ENCODE measurements at places on chromosomes 16 and 17.

GRCh38 chr17:37475731-37476420 lies 13.8 kb upstream of the DUSP14 start:
- DNase-seq, result no peak

GRCh38 chr17:17492085-17492484 lies 4.1 kb downstream of the RASD1 start:
- no peak for DNase-seq

DNA sequence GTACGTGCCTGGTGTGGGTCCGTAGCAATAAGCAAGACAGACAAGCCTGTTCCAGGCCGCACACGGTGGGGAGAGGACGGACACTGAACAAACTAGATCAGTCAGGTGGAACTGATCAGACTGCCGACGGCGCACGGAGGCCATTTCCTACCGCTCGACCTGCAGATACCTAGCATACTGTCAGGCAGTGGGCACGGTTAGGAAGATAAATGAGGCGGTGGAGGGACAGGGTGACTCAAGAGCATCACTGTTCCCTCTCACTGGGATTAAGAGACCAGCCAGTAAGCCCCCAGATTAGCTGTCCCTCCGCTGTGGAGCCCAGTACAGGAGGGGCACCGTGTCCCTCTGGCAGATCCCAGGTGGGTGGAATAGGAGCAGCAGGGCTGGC lies 4.8 kb downstream of the AANAT start:
- no peak for DNase-seq

GRCh38 chr17:57195785-57196460 lies 60.4 kb upstream of the MSI2 start:
- DNase-seq, result peak; percentile 39

DNA sequence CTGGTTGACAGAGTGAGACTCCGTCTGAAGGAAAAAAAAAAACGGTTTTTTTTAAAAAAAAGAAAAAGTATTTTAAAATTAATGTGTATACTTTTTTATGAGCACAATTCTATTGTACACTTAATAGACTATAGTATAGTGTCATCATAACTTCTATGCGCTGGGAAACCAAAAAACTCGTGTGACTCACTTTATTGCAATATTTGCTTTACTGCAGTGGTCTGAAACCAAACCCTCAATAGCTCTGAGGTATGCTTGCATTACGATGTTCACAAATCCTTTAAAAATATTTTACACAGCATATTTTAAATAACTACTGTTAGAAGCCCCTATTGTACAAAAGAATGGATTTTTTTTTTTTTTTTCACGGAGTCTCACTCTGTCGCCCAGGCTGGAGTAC lies 12.4 kb upstream of the MAP2K6 start:
- DNase-seq, result no peak

DNA sequence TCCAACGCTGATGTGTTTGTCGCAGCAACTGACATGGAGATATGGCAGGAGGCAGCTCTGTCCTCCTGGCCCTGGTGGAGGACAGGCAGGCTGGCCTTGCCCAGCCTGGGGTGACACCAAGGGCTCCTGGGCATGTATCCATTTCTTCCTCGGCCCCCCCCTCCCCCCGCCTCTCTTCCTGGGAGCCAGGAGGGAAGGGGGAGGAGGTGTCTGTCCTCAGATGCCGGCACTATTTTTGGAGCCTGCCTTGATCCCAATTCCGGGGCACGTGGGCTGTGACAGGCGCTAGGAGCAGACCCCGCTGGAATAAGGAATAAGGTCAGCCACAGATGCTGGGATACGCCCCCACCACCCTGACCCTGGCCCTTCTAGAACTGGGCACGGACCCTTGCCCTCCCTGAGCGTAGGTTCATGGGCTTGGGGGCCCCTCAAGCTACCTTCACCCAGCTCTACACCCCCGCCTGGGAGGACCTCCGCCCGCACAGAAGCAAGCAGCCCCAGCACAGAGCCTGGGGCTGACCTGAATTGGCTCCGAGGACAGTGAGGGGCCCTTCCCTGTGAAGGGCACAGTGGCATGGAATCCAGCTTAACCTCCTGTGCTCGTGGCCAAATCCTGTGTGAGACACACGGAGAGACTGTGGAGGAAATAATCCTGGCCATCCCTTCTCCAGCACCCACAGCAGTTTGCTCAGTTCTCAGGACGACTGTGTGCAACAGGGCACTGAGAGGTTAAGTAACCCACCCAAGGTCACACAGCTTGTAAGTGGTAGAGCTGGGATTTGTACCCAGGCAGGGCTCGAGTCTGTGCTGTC lies 24.1 kb downstream of the SEC14L5 start:
- no peak for DNase-seq

- no peak for DNase-seq
Measured at GRCh38 chr16:30539000-30539964, 4.6 kb upstream of the ZNF747 start.

- DNase-seq, result no peak
Measured at GRCh38 chr16:7505495-7505894, 172.8 kb downstream of the RBFOX1 start.

DNA sequence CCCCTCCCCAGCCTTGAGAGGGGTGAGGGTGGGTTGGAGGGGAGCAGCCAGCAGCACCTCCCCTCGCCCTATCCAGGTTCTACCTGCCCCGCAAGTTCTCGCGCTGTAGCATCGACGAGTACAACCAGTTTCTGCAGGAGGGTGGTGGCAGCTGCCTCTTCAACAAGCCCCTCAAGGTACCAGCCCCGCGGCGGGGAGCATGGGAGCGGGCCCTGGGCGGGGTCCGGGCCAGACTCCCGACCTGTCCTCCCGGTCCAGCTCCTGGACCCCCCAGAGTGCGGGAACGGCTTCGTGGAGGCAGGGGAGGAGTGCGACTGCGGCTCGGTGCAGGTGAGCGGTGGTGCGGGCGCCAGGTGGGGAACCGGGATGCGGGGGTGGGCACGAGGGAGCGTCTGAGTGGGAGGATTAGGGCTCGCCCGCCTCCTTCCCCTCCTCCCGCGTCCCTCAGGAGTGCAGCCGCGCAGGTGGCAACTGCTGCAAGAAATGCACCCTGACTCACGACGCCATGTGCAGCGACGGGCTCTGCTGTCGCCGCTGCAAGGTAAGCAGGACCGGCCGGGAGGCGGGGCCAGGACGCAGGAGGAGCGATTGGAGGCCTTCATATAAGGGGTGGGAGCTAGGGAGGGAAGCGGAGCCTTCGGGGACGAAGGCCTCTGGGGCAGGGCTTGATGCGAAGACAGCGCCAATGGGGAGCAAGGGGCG lies 16.5 kb downstream of the ADAM11 start:
- DNase-seq, result peak; percentile 98

- DNase-seq, result no peak
Measured at GRCh38 chr16:29779474-29779873, 1.4 kb downstream of the ZG16 start.

DNA sequence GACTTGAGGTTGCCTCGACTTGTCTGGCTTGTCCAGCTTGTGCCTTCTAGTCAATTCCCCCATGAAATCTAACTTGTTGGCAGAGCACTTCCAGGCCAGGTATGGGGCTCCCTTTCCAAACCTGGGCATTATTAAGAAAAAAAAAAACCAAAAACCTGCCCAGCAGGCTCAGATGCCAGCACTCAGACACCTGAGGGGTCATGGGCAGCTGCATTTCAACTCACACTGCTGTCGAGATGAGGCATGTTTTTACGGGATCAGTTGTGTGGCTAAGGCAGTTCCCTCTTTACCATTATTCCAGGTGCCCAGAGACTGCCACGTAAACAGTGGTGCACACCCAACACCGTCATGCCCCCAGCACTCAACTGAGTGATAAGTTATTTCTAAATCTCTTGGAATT lies 17.8 kb downstream of the TMEM11 start:
- DNase-seq, result no peak

DNA sequence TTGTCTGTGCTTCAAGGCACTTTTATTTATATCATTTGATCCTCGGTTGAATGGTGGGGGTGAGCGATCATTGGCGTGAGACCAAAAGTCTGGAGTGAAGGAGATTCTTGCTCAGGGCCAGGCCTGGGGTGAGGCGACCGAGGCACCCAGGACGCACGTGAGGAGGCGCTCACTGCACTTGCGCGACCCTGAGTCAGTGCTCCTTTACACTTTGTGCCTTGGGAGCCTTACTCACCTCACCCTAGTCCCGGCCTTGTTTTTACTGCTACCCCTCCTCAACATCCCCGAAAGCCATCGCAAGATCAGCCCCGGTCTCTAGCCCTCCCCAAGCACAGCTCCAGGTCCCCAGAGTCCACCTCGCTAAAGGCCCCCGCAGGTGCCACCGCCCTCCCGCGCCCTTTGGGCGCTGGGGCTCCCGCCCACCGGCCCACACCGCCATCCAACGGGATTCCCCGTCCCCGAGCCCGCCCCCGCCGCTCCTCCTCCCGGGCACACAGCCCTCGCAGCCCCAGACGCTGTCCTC lies 496 bp downstream of the EZH1 start:
- DNase-seq, result peak; percentile 62

DNA sequence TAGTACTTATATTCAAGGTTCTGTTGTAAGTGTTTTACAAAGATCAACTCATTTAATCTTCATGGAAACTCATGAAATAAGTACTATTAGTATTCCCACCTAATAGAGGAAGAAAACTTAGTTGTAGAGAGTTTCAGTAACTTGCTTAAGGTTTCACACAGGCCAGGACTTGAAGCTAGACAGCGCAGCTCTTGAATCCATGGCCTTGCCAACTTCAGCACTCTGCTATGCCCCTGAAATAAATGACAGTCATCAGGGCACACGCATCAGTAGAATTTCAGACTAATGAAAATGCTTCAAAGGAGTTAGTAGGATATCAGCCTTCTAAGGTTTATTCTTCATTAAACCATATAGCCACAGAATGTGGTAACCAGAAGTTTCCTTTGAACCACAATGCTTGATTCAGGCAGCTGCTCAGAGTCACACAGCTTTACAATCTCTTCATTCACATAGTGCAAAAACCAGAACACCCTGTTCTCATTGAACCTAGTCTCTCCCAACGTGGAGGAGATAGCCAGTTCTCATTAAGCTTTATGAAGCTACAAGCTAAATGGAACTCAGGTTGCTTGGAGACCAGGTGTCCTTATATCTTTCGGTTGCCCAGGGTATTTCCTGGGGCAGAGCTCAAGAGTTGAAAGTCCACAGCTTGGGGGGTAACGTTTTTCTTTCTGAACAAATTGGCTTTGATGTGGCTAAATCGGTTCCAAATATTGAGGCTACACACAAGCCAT lies 39.7 kb downstream of the KCNJ2 start:
- no peak for DNase-seq

DNA sequence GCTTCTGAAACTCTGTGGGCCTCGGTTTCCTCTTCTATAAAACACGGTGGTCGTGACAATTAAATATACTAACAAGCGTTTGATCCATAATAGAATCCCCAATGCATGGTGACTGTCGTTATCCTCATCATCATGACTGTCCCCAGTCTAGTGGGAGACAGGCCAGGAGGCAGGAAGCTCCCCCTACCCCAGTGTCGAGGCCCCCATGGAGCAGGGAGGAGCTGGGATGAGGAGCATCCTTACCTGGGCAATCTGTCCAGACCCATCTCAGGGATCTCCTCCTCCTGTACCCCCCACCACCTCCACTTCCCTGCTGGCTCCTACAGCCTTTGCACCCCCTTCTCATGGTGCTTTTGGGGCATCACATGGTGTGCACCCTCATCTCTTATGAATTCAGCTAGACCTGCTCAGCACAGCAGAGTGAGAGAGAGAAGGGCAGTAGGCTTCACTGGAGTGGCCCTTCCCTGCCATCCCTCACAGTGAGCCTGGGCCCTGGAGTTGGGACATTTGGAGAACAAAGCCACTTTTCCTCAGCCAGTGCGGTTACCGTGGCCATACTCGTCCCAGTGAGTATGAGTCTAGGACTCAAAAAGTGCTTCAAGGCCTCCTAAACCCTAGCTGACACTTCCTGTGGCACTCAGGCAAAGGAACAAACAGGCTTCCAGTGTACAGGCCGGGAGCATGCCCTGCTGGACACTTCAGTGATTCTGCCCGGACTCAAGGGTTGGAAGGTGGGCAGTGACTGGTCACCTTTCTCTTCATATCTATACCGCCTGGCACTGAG lies 148.6 kb downstream of the CLEC16A start:
- no peak for DNase-seq

DNA sequence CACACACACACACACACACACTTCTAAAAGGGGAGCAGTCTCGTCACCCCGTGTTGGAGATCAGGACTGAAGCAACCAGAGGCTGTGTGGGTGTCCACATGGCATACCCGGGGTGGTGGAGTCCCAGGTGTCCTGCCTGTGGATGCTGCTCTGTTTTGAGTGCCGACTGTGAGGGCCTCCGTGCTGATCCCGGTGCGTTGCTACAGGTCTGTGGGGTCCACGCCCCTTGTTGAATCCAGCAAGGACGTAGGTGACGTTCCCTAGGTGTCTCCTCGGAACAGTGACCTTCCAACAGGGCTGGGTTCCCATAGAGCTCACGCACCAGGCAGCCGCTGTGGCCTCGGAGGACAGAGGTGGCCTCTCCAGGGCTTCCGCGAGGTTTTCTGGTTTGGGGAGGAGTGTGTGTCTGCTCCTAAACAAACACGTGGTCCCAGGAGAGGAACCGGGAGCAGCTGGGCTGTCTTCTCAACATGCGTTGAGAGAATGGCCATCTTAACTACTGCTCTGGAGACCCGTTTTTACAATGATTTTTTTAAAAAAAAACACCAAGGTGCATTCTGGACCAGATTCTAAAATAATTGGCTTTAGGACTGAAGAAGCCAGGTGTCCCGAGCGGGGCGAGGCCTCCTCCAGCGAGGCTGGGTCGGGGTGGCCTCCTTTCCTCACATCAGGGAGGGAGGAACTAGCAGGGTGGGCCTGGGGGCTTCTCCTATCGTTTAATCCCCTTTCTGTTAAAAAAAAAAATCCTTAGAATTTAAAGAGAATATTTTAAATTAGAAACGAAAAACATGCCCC lies 100.6 kb upstream of the ZNF750 start:
- DNase-seq, result no peak

- DNase-seq, result no peak
Measured at GRCh38 chr17:46887717-46888116, 35.2 kb upstream of the GOSR2 start.

- DNase-seq, result peak; percentile 45
Measured at GRCh38 chr16:14249291-14250032, 178.3 kb downstream of the MRTFB start.

- DNase-seq, result no peak
Measured at GRCh38 chr17:28624148-28624547, 10.2 kb upstream of the RSKR start.

DNA sequence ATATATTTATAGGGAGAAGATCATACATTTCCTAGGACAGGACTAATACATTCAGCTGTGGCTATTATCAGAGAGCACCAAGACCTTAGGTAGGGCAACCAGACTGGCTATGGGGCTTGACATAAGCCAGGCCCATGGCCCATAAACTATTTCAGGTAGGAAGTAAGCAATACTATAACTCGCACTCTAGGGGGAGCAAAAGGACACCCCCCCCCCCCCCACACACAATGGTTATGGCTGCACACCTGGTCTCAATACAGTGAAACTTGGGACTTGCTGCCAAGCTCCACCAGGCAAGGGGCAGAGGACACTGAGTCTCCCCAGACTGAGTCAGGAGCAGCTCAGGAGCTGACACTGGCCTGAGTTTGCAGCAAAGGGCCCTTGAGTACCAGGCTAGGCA lies 348.9 kb upstream of the ASIC2 start:
- no peak for DNase-seq

GRCh38 chr16:4743226-4743878 lies 9.0 kb downstream of the DNAAF8 start:
- DNase-seq, result no peak

GRCh38 chr16:799948-800833 lies at the start of gene GNG13:
GNG13 (minus strand) TSS chr16:800734; CDS start chr16:799077, 1,657 bp downstream.
- DNase-seq, result no peak
